CD4-positive, alpha-beta T cell treated with Interleukin-15 for 4 hours (primary cell): ENCODE measurements at places on chromosomes 3 and 15.
A peak's percentile ranks its signal among the peaks of the same experiment; 100 is the strongest.

- no peak for DNase-seq
Measured at GRCh38 chr3:193894121-193894863, 241.7 kb upstream of the HES1 start.

- DNase-seq: peak; percentile 22
Measured at GRCh38 chr3:67384760-67385397, 269.5 kb downstream of the SUCLG2 start.

GRCh38 chr15:69793781-69794451, 303.8 kb downstream of the TLE3 start:
- DNase-seq: no peak

DNA sequence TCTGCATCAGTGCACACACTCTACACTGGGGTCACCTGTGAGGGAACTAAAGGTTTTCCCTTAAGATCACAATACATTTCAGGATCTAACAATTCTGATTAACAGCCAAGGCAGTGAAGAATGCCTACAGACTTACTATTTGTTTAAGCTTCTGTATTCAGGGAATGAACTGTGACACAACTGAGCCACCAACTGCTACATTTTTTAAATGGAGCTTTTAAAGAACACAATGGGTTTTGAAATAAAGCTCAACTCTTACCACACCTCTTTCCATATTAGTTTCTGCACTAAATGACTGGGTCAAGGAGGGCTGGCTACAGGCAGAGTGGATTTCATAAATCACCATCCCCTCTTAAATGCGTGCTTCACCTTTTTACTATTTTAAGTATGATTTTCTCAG, 100.2 kb downstream of the TMCC1 start:
- DNase-seq: no peak

GRCh38 chr3:72606005-72606800, 242.0 kb downstream of the SHQ1 start:
- no peak for DNase-seq

DNA sequence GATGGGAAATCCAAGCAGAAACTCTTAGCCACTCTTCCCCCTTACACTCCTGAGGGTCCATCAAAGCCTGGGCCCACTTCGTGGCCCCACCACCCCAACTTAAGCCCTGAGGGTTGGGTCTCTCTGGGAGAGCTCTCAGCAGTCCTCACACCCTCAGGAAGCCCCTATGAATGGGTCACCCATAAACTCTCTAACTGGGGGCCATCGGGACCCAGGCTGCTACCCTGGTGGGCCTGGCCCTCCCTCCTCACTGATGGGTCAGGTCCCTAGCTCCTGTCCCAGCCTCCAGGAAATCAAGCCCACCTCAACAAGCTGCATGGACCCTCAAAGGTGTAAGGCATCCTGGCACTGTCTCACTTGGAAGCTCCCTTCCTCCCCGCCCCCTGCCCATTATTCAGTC, 19.4 kb downstream of the SH2D7 start:
- DNase-seq: no peak

DNA sequence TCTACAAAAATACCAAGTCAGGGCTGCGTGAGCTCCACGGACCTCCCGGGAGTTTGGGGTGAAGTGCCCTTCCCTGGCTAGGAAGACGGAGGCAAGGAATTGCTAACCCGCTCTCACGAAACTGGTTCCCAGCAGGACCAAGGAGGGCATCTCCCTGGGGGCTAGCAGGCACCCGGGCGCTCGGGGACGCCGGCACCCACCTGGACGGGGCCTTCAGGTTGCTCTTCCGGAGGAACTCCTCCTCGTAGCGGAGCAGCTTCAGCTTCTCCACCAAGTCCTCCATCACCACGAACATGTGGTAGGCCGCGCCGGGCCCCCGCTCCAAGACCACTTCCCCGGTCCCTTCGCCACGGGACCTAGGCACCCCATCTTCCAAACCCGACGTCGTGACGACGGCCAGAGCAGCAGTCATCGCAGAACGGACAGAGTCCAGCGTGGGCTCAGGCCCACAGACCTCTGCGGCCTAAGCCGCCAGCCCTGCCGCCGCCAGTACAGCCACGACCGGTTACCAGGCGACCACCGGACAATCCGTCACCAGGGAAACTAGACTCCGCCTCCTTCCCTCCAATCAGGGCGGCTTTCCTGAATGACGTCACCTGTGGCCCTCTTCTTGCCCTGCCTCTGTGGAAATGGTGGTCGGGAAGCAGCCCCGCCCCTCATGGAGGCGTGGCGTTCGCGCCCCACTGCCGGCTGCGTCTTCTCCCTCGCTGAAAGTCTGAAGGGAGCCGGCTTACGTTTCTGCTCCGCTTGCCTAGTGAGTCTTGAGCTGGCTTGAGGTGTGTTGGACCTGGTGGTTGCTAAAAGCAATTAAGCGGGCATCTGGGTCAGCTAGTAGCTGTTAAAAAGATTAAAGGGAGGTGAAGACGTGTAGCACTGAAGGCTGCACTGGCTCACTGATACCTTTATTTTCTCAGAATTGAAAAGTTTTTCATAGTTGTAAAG, at the start of gene IFT57:
Gene IFT57 (minus strand): TSS at position 514 of the 942 bp plus-strand sequence. CDS start 102 bp downstream, at position 412.
- peak; percentile 95 for DNase-seq

DNA sequence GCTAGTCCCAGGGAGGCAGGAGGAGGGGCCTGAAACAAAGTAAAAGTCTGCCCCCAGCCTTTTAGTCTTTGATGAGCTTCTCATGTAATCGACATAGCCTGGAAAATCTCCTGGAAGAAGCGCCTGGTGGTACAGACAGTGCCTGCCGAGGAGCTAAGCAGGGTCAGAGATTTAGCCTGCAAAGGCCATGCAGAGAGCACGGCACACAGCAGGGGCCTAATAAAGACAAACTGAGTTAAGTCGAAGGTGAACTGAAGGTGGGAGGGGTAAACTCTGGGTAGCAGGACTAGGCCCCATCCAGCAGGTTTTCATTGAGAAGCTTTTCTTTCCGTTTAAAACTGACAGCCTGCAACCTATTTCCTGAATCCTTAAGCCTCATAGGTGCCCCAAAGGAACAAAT, 115.5 kb upstream of the ABHD17C start:
- DNase-seq: no peak

GRCh38 chr15:74202452-74203401, at the start of gene STRA6:
Gene STRA6, minus strand, starts transcription at chr15:74202787. Its CDS starts 520 bp downstream, at chr15:74202267.
- DNase-seq: no peak

DNA sequence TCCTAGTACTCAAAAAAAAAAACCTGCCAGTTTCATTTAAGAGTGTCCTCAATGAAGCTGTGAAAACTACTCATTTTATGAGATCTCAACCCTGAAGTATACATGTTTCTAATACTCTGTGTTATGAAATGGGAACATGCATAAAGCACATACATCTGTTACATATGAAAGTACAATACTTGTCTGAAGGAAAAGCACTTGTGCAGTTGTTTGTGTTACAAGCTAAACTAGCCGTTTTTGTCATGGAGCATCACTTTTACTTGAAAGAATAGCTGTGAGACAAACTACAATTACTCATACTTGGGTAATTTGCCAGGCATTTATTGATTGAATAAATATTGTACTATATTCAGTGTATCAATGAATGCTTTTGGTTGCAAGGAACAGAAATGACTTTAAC, 72.7 kb downstream of the TIPARP start:
- DNase-seq: no peak

GRCh38 chr3:12349895-12350811, 61.3 kb downstream of the PPARG start:
- DNase-seq: no peak

GRCh38 chr3:48215876-48216275, 7.4 kb upstream of the CAMP start:
- no peak for DNase-seq

DNA sequence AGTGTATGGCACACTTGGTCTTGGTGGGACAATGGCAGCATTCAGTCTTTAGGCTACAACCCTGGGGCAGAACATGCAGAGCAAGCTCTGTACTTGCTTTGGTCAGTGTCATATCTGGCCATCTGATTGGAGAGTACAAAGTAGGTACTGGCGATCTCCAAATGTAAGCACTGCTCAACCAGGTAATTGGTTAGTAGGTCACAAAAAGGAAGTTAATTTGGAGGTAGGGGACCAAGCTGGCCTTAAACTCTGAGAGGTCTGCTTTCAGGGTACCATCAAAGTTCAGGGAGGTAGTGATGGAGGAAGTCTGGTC, 3.3 kb upstream of the ABHD5 start:
- no peak for DNase-seq

DNA sequence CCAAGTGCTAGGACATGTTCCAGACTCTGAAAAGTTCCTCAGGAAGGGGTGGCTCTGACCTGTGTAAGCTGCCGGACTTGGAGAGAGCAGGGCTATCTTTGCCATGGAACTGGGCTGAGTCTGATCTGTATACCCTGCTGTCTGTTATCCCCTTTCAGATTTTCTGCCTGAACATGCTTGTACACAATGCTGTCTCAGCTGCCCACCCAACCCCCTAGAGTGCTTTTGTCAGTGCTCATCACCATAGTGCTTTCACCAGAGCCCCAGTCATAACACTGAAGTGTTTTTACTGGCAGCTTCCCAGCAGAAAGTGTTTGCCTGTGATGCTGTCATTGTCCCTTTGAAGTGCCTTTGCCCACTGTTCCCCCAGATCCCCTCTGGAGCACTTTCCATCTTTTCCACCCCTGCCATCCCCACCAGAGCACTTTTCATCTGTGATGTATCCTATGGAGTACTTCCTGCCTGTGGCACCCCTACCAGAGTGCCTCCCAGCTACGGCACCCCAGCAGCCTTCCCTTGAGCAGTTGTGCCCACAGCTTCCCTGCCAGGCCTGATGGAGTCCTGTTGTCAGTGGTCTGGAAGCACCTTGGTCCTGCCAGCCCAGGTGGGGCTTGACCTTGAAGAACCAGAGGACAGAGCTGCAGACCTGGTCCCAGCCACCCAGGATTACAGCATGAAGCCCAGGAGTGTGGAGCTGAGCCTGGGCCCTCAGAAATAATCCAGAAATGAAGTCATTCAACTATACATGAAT, 397.7 kb downstream of the DIPK2A start:
- no peak for DNase-seq

GRCh38 chr3:174758943-174759342, 100.2 kb upstream of the NAALADL2 start:
- DNase-seq: no peak

DNA sequence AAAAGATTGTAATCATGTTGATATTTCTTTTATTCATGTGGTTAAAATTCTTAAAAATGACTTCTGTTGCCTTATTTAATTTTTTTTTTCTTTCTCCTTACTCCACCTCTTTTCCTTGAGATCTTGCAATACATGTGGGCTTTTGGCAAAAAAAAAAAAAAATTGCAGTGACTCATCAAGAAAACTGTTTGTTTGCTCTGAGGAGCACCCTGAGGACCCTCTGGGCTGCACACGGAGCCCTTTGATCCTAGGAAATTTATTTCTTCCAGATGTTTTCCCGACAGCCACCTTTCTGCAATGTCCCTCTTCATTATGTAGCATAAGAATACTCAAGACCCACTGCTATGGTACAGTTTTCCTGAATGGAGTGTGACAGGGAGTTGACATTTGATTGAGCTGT, 371.7 kb downstream of the ZBTB20 start:
- no peak for DNase-seq

- DNase-seq: no peak
Measured at GRCh38 chr3:49611291-49611690, 57.0 kb downstream of the BSN start.

DNA sequence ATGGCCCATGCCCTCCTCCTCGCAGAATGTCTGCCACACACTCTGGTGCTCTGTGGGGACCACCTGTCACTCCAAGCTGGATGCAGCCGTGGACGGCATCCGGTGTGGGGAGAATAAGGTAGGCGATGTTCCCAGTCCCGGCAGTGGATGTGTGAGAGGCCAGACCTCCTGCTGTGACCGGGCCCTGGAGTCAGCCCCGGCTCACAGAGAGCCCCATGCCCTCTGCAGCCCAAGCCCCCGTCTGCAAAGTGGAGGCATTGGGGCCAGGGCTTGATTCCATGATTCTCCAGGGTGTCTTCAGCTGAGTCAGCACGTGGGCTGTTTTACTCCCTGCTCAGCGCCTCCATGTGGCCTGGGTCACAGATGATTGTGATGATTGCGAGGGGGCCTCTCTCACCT, 32.2 kb downstream of the GOLGA6L10 start:
- no peak for DNase-seq

DNA sequence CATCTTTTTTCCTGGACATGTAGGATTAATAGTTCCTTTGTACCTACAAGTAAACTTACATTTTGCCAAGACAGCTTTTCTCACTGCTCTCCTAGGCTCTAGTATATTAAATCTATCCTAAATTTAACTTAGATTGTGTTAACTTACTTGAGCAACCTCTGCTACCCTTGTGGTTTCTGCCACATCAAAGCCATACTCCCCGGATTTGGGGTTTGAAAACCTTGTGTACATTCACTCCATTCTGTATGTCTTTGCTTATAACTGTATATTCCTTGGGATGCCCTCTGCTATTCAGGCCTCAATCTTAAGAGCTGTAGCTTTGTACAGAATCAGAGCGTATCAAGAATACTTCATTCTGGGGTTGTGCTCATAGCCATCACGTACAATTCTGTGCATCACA, 60.4 kb downstream of the ARIH1 start:
- DNase-seq: peak; percentile 36

DNA sequence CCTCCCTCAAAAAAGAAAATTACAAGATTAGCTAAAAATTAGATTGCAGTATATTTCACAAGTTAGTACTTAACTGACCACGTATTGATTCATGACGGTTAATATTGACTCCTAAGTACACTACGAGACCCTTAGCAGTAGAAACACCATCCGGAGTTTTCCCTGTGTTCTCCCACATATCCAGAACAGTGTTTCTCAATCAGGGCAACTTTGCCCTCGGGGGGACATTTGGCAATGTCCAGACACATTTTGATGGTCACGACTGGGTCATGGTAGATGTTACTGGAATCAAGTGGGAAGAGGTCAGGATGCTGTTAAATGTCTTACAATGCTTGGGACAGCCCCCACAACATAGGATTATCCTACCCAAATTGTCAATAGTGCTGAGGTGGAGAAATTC, 40.7 kb upstream of the LIPC start:
- no peak for DNase-seq

DNA sequence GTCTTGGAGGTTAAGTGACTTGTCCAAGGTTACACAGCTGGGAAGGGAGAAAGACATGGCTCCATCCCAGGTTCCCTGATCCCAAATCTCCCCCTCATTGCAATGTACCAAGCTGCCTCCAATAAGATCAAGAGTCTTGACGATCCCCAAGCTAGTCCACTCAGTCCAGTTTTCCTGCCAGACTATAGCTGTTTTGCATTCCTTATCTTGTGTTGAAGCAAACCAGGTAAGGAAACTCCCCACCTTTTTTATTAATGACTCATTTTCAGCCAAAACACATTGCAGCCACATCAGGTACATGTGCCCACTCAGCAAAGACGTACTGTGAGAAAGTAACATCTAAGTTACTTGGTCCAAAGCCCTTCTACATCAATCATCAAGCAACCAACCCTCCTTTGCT, 41.9 kb downstream of the LIPC start:
- DNase-seq: peak; percentile 39

- no peak for DNase-seq
Measured at GRCh38 chr15:75985971-75986370, 26.3 kb downstream of the NRG4 start.
